Cardiac muscle cell (in vitro differentiated cells and primary cell): ENCODE measurements at places on chromosomes 3 and 15. TPM values are rescaled to one million over a fixed set of nuclear protein-coding genes. Genes with fewer than 3 reads are reported as not detected.

UBAP1L gene
- polyA plus RNA-seq: 1.6 and 2.7 TPM in 2 replicates

TMCO5A gene
- not detected in 2 replicates for polyA plus RNA-seq

DUOXA2 gene
- polyA plus RNA-seq: not detected in 2 replicates

PSMD2 gene
- 390 and 464 TPM in 2 replicates for polyA plus RNA-seq

SLC6A20 gene
- polyA plus RNA-seq: 0.20 TPM in 1 of 2 replicates, not detected in the other

SMCO1 gene
- polyA plus RNA-seq: 1.7 and 2.3 TPM in 2 replicates

RAD51 gene
- polyA plus RNA-seq: 10.6 and 17.5 TPM in 2 replicates

GOLGA8T gene
- polyA plus RNA-seq: not detected in 2 replicates

PPM1L gene
- polyA plus RNA-seq: 1.2 and 4.6 TPM in 2 replicates

ITIH1 gene
- 0.20 TPM in 1 of 2 replicates, not detected in the other for polyA plus RNA-seq

RGMA gene
- polyA plus RNA-seq: 1.0 and 2.3 TPM in 2 replicates

ANKUB1 gene
- not detected in 2 replicates for polyA plus RNA-seq

ACKR4 gene
- polyA plus RNA-seq: not detected in 2 replicates

RRP9 gene
- 32.8 and 38.2 TPM in 2 replicates for polyA plus RNA-seq

SAMD7 gene
- polyA plus RNA-seq: not detected in 2 replicates

ROBO2 gene
- 13.5 and 18.6 TPM in 2 replicates for polyA plus RNA-seq

EAF2 gene
- 2.8 and 3.7 TPM in 2 replicates for polyA plus RNA-seq

RAB43 gene
- 11.1 and 11.4 TPM in 2 replicates for polyA plus RNA-seq

BTLA gene
- polyA plus RNA-seq: 0.11 TPM in 1 of 2 replicates, not detected in the other

ATP13A4 gene
- 1.0 TPM in 1 of 2 replicates, not detected in the other for polyA plus RNA-seq

NEK11 gene
- 1.7 and 1.8 TPM in 2 replicates for polyA plus RNA-seq

FGF12 gene
- polyA plus RNA-seq: 1.5 and 1.7 TPM in 2 replicates

TMPRSS7 gene
- not detected in 2 replicates for polyA plus RNA-seq

GRAMD1C gene
- 0.31 and 3.0 TPM in 2 replicates for polyA plus RNA-seq

MEX3B gene
- polyA plus RNA-seq: 2.4 and 3.8 TPM in 2 replicates

PRICKLE2 gene
- polyA plus RNA-seq: 3.3 and 4.3 TPM in 2 replicates

IL1RAP gene
- 3.2 and 5.5 TPM in 2 replicates for polyA plus RNA-seq

IGSF10 gene
- polyA plus RNA-seq: 0.17 TPM in 1 of 2 replicates, not detected in the other

MNS1 gene
- polyA plus RNA-seq: 0.91 and 1.4 TPM in 2 replicates

WDR93 gene
- polyA plus RNA-seq: 0.59 and 0.73 TPM in 2 replicates

TM6SF1 gene
- polyA plus RNA-seq: 1.8 and 2.8 TPM in 2 replicates

ROPN1B gene
- not detected in 2 replicates for polyA plus RNA-seq

DHFR2 gene
- polyA plus RNA-seq: 3.1 and 3.4 TPM in 2 replicates

TAGLN3 gene
- polyA plus RNA-seq: 1.1 and 1.6 TPM in 2 replicates

MCF2L2 gene
- polyA plus RNA-seq: 4.4 and 7.1 TPM in 2 replicates

TXNRD3 gene
- 8.7 and 15.7 TPM in 2 replicates for polyA plus RNA-seq

ARHGAP11A gene
- 5.1 and 38.8 TPM in 2 replicates for polyA plus RNA-seq
